Right renal pelvis (tissue), 4 donors: ENCODE measurements at places on chromosomes 5 and 9.

DNA sequence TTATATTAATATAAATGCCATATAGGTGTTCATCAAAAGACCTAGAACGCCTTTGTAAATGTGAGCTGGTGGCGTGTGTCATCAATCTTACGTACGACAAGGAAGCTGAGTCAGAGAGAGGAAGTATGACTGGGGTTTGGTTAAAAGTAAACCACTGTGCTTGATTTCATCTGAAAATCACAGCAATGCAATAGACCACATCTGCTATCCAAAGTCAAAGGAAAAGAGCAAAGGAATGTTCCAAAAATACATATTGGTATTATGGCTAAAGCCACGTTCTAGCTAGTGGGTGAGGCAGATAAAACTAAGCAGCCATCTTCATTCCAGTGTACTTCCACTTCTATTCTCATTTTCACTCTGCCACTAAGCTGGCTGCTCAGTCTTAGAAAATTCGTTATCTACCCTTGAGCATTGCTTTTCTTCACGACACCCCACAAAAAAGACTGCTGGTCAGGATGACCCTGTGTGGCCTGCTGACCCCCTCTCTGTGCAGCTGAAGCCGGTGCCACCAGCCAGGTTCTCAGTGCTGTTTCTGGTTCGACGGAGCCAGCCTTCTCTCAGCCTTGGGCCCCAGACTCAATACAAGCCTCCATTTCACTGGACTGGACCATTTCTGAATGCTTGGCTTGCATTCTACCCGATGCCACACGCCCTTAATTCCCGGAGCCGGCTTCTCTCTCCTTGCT lies 23.8 kb downstream of the SHC3 start:
- DNase-seq: no peak

DNA sequence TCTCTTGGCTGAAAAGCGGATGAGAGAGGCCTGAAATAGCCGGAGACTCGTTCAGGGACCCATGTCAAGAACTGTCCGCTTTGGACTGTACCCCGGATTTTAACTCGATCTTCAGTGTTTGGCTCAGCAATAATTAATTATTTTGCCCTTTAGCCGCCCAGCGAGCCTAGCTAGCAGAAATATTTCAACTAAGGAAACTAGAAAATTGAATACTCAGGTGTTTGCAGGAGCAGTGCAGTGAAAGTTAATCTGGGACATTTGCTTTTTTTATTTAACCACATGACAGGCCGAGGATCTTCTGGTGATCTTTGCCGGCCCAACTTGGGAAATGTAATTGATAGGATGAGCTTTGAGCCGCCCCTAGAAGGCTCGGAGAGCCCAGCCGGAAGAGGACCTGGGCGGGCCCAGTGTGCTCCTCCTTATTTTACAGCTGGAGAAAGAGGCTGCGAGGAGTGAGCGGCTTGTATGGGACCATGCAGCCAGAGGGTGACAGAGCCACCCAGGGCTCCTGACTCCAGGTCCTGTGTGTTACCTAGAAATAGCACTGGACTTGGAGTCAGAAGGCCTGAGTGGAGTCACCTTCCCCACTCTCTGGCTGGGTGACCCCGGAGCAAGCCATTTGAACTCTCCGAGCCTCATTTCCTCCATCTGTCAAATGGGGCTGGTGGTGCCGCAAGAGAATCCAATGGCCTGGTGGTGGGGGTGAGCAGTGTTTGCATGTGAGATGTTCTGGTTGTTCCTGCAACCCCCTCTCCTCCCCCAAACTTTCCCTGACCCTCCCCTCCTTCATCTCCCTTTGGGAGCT lies 2.4 kb downstream of the PPARGC1B start:
- DNase-seq: no peak

- no peak for DNase-seq
Observed at GRCh38 chr9:38096238-38096805, 27.3 kb upstream of the SHB start.

DNA sequence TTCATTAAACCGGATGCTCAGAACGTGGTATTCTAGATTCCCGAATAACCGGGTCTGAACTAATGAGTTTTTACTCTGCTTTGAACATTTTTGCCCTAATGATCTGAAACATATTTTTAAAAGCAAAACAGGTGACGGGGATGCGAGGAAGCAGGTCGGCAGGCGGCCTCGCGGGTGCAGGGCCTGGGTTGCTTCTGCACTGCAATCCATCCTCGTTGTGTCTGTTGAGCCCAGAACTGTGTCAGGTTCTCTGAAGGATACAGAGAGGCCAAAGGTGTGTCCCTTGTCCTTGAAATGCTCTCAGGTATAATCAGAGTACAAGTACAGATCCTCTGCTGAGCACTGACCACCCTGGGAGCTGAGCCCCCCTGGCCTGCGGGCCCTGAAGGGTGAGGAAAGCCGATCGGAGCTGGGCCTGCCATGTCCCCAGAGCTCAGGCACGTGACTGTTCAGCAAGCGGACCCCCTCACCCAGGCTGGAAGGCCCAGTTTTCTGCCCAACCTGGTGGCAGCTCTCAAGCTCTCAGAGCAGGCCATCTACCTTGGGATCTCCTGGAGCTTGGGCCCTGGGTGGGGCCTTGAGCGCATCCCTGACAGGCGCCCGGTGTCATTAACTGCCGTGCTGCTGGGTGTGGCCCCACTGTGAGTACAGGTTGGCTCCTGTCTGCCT lies 151.8 kb downstream of the OLFM1 start:
- DNase-seq: no peak

GRCh38 chr9:127897193-127897692 lies 2.2 kb downstream of the ST6GALNAC6 start:
- DNase-seq: no peak

DNA sequence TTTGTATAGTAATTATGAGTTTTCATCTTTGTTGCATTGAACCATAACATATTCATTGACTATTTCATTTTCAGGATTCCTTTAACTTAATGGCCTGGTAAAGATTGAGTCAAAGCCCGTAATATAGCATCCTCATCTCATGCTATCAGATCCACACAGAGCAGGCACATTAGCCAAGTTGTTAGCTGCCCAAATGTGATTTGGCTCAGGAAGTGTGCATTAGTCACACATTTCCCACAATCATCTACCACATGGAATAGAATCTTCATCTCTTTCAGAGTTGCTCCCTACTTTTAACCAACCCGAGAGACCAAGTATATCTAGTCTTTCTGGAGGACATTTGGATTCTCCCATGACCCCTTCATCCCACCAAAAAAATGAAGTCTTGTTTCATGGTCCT lies 481.0 kb upstream of the PTGER4 start:
- no peak for DNase-seq

- no peak for DNase-seq
Observed at GRCh38 chr5:139120521-139120920, 77.6 kb downstream of the SIL1 start.

GRCh38 chr9:20658677-20659473 lies 25.2 kb upstream of the FOCAD start:
- no peak for DNase-seq

GRCh38 chr9:35935261-35935660 lies 22.7 kb downstream of the OR2S2 start:
- DNase-seq: no peak

- no peak for DNase-seq
Observed at GRCh38 chr9:116142706-116143492, 10.7 kb upstream of the PAPPA start.
